Thoracic aorta (tissue), 2 donors: ENCODE measurements at places on chromosomes 2 and 18. TPM values are rescaled to one million over a fixed set of nuclear protein-coding genes. Genes with fewer than 3 reads are reported as not detected.

GRCh38 chr2:146741260-146741659 is 1103.6 kb upstream of the ACVR2A start:
- H3K4me3 ChIP-seq = no peak overlapping the region
- H3K4me1 ChIP-seq = no peaks in the 10 kb centered on the region
- no peaks in the 10 kb centered on the region for H3K36me3 ChIP-seq
- DNase-seq = no peak
- H3K27ac ChIP-seq = no peak overlapping the region
- H3K27me3 ChIP-seq = no peaks in the 10 kb centered on the region

DNA sequence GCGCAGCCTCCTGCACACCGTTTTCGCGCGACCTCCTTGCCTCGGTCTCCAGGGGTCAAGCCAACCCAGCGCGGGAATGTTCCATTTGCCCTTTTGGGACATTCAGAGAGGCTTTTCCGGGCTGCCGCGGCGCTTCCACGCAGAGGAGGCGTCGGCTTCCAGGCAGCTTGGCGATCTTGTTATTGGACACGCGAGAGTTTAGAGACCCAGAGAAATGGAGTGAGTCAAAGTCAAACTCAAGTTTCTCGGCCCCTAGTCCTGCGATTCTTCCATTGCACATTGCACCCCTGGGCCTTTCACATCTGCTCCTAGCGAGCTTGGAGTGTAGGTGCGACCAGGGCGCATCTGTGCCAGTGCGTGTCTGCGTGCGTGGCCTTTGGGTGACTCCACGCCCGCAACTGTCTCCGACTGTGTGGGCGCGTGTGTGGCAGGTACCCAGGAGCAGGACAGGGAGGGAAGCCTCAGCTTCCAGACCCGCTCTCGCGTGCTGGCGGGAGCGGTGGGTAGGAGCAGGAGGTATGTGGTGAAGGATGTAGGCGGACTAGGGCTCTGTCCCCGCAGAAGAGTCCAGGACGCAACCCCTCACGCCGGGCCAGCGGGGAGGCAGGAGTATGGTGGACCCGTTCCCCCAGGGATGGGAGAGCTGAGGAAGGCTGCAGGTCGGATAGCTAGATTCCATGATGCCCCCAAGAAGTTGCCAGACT is 13.5 kb downstream of the SIX3 start:
- DNase-seq = no peak
- no peaks in the 10 kb centered on the region for H3K36me3 ChIP-seq
- no peak overlapping the region for H3K27ac ChIP-seq
- peaks cover 12% of the 10 kb centered on the region for H3K27me3 ChIP-seq
- peak overlapping the region; percentile 54 for H3K4me3 ChIP-seq
- peaks cover 32% of the 10 kb centered on the region for H3K4me1 ChIP-seq

GRCh38 chr2:18991177-18992168 is 366.9 kb downstream of the OSR1 start:
- DNase-seq = no peak
- H3K36me3 ChIP-seq = no peaks in the 10 kb centered on the region
- no peaks in the 10 kb centered on the region for H3K27me3 ChIP-seq

DNA sequence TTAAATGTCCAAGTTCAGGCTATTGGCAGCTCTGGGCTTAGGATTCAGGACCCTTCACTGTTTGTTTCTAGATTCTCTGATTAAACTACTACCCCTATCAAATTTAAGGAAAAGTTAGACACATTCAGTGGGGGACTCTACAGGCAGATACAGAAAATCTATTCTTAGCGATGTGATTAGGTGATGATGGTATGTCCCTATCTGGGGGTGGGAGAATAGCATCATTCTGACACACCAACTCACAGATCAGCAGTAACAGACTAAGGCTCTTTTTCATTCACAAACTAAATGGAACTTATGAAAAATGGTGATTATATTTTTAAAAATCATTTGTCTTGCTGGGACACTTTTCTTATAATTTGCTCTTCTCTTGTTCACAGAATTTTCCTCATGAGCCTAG is 232.9 kb upstream of the CDH2 start:
- no peak overlapping the region for H3K4me3 ChIP-seq
- H3K4me1 ChIP-seq = no peaks in the 10 kb centered on the region
- H3K27me3 ChIP-seq = no peaks in the 10 kb centered on the region
- DNase-seq = no peak

DNA sequence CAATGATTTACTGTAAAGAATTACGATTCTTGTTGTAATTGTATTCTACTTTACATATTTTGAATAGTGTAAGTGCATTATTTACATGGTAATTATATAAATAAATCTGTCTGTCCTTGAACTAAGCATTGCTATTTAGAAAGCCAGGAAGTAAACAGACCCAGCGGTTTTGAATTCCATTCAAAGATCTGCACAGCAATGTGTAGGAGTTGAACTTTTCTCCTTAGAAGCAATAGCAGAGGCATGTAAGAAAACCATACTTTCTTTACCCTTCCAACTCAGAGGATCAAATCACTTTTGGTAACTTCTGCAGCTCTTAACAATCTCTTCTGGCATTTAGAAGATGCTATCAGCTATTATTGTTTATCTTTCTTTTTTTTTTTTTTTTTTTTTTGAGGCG is 109.2 kb upstream of the VRK2 start:
- no peaks in the 10 kb centered on the region for H3K4me1 ChIP-seq
- no peak for DNase-seq
- H3K36me3 ChIP-seq = no peaks in the 10 kb centered on the region
- H3K4me3 ChIP-seq = no peak overlapping the region
- H3K27me3 ChIP-seq = no peaks in the 10 kb centered on the region
- H3K27ac ChIP-seq = no peak overlapping the region

DNA sequence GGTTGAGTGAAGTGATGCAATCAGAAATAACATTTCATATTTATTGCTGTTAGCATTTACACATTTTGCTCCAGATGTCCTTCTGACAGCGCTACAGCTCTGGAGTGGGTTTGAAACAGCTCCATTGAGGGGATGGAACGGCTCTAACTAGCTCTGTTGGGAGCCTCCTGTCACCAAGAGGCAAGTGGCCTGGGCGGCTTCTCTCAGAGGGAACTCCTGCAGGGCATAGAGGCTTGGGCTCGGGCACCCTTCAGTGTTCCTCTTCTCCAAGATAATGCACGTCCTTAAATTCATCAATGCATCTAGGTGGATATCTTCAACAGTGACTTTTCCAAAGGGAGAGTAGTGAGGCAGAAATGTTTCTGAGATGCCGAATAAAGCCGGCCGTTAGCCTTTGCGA is 122.5 kb downstream of the CNTNAP5 start:
- H3K36me3 ChIP-seq = no peaks in the 10 kb centered on the region
- H3K4me3 ChIP-seq = no peak overlapping the region
- H3K27me3 ChIP-seq = no peaks in the 10 kb centered on the region
- H3K4me1 ChIP-seq = no peaks in the 10 kb centered on the region
- no peak overlapping the region for H3K27ac ChIP-seq

DNA sequence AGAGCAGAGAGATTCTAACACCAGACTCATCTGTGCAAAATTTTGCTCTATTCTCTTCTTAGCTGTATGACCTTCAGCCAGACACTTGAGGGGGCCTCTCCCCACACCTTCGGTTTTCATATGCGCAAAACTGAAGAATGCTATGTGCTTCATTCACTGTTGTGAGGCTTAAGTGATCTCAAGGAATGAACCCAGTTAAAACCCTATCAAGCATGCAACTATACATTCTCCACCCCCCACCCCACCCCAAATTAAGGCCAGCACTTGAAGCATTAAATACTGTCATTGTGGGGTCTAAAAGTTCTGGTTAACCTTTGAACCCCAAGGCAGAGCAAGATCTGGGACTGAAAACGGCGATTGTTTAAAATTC is 10.0 kb downstream of the PCARE start:
- H3K27ac ChIP-seq = no peak overlapping the region
- no peaks in the 10 kb centered on the region for H3K27me3 ChIP-seq
- H3K36me3 ChIP-seq = no peaks in the 10 kb centered on the region
- H3K4me1 ChIP-seq = peaks cover 22% of the 10 kb centered on the region

DNA sequence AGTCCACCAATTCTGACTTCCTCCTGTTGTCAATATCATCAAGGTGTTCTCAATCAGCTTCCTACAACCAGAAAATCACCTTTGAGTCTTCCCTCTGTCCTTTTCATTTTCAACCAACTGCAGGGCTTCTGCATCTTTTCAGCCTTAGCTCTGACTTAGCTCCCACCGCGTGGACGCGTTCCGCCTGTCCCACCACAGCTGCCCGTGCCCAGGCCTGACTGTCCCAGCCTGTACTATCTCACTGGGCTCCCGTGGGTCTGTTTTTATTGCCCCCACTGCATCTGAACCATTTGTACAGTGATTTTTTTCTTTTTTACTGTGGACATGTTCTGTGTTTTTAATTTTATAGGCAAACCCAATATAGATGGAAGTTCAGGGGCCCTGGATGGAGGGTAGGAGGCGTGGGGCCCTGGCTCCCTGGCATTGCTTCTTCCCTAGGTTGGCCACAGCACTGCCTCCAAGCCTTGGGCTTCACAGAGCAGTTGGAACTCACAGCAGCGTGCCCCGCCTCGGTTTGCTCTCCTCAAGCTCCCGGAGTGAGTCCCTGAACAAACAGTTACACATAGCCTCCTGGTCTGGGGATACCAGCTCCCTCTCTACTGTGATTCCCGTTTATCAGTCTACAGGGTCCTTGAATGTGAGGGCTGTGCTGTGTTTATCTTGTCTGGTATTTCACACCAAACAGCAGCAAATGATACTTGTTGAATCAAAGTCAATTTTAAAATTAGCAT is 280.6 kb upstream of the PXDN start:
- H3K27ac ChIP-seq = no peak overlapping the region
- no peak for DNase-seq
- H3K4me3 ChIP-seq = no peak overlapping the region
- H3K27me3 ChIP-seq = no peaks in the 10 kb centered on the region

DNA sequence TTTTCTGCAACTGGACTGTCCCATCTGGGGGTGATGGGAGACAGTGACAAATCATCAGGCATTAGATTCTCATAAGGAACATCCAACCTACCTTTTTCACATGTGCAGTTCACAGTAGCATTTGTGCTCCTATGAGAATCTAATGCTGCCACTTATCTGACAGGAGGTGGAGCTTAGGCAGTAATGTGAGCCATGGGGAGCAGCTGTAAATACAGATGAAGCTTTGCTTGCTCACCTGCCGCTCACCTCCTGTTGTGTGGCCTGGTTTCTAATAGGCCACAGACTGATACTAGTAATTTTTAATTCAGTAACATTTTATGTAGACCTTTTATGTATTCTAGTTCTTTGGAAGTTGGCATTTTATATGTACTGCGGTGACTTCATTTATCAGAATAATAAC is 180.1 kb upstream of the SPOPL start:
- no peak overlapping the region for H3K27ac ChIP-seq
- no peak for DNase-seq
- H3K36me3 ChIP-seq = no peaks in the 10 kb centered on the region
- H3K4me1 ChIP-seq = no peaks in the 10 kb centered on the region
- H3K27me3 ChIP-seq = no peaks in the 10 kb centered on the region

C1D gene
- 11.9 TPM for total RNA-seq

SMYD1 gene
- total RNA-seq = not detected
